ENCODE measurements at places on chromosomes 6 and 20.

DNA sequence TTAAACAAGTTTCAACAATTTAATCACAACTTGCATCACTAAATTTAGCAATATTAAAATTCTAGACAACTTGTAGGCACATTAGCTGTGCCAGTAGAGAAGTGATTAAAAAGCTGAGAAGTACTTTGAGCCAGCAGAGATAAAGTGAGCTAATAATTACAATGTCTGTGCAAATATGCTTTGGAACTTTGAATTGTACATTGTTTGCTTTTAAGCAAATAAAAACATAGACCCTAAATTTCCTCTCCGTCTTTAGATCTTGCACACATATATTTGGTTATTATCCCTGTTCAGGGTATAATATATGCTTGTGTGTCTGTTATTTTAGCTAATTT is 44.2 kb upstream of the DEFB112 start:
- peak; percentile 37 for DNase-seq

GRCh38 chr20:15814360-15814759 is 758.9 kb downstream of the KIF16B start:
- peak; percentile 6 for DNase-seq

GRCh38 chr20:43511879-43512278 is 4.4 kb downstream of the L3MBTL1 start:
- no peak for DNase-seq

- DNase-seq: no peak
Measured at GRCh38 chr20:4297127-4297826, 281.9 kb upstream of the RNF24 start.

DNA sequence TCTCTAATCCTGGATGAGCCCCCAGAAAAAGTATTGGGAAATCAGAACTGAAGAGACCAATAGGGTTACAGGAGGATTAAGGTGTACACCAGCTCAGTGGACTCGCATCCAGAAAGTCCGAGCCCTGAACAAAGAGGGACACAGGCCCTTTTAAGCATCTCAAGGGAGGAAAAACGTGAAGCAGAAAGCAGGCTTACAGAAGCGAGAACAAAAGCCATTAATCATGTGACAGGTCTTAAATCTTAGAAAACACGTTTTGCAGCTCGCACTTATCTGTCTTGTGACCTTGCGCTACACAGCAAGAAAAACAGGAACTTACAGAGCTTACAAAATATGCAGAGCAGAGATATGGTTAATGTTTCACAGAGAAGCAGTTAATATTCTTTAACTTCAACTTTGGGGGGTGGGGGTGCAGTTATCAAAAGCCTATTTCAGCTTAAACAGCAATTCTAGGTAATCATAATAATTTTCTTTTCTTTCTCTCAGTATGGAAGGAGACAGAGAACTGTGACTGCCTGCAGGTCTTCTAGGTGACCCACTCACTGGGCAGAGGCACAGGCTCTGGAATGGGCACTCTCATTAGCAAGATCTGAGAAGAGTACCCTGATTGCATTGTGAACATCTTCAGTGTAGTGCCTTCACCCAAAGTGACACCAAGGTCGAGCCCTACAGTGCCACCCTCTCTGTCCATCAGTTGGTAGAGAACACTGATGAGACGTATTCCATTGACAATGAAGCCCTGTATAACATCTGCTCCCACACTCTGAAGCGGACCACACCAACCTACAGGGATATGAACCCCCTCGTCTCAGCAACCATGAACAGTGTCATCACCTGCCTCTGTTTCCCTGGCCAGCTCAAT is 65.0 kb upstream of the MOCS1 start:
- DNase-seq: no peak

GRCh38 chr20:33664762-33665144 is 2.0 kb upstream of the ACTL10 start:
- DNase-seq: peak; percentile 69

- DNase-seq: no peak
Measured at GRCh38 chr6:113405326-113406047, 451.7 kb upstream of the MARCKS start.

GRCh38 chr6:107667790-107668189 is 156.3 kb downstream of the SCML4 start:
- DNase-seq: no peak

- no peak for DNase-seq
Measured at GRCh38 chr6:332671-333070, 40.4 kb downstream of the DUSP22 start.

DNA sequence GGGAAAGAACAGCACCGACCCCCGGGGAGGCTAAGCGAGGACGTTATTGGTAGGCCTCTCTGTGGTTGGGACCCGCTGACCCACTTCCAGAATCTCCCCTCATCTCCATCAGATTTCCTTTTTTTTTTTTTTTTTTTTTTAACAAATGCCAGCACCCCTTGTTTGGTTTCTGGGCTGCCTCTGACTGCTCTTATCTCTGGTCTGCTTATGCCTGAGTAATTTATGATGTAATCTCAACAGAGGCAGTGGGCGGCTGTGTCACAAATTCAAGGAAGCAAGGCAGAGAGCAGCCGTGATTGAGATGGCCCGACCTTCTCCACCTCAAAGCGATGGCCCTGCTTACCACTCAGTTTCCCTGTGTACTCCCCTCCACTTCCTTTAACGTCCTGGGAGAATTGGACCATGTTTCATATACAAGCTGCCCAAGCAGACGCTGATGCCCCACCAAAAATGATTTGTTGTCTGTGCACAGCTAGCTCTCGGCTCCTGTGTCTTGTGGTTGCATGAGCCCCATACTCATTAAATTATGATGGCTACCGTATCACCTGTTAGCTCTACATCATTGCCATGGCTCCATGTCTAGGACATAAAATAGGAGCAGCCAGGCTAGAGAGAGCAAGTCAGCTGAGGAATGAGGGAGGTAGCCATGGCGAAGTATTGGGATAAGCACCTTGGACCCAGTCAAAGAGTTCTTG is 98.1 kb downstream of the ZNF217 start:
- no peak for DNase-seq

- DNase-seq: peak; percentile 13
Measured at GRCh38 chr6:33144373-33144772, 47.9 kb downstream of the COL11A2 start.

GRCh38 chr6:125790358-125791150 is at the start of gene NCOA7:
Gene NCOA7 (plus strand): TSS chr6:125790960. CDS start chr6:125815355, 24,395 bp downstream.
- peak; percentile 85 for DNase-seq

DNA sequence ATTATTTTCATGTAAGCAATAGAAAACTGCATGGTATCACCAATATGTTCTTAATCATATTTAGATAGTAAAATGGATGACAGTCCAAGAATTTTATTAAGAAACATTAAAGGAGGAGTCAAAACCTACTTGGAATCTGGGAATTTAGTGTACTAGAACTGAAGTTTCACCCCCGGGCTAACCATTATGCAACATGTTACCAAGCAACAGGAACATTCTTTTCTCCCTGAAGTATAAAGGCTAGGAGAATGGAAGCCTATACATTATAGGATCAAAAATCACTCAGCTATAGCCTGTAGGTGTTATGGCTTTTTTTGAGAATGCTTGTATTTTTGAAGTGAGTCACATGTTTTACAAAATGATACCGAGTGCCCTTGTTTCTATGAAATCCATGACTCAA is 538.3 kb downstream of the GRIK2 start:
- DNase-seq: no peak

- no peak for DNase-seq
Measured at GRCh38 chr6:112027942-112028674, 25.8 kb upstream of the CCN6 start.

- DNase-seq: no peak
Measured at GRCh38 chr6:150925976-150926375, 60.5 kb downstream of the MTHFD1L start.

- no peak for DNase-seq
Measured at GRCh38 chr20:57869951-57870315, 160.1 kb upstream of the PMEPA1 start.

DNA sequence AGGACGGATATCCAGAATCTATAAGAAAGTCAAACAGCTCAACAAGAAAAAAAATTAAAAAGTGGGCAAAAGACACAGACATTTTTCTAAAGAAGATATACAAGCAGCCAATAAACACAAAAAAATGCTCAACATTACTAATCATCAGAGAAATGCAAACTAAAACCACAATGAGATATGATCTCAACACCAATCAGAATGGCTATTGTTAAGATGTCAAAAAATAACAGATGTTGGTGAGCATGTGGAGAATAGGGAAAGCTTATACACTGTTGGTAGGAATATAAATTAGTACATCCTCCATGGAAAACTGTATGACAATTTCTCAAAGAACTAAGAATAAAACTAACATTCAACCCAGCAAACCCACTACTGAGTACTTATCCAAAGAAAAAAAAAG is 23.3 kb upstream of the OSTM1 start:
- no peak for DNase-seq

GRCh38 chr6:28737750-28738395 is 185.9 kb downstream of the TRIM27 start:
- no peak for DNase-seq

- DNase-seq: no peak
Measured at GRCh38 chr20:10539818-10540553, 104.9 kb downstream of the SLX4IP start.

GRCh38 chr6:157524735-157525134 is 143.7 kb downstream of the ZDHHC14 start:
- no peak for DNase-seq

- peak; percentile 32 for DNase-seq
Measured at GRCh38 chr6:150566486-150566885, 33.2 kb upstream of the PLEKHG1 start.

GRCh38 chr6:79764747-79765146 is 133.6 kb downstream of the SH3BGRL2 start:
- DNase-seq: no peak

DNA sequence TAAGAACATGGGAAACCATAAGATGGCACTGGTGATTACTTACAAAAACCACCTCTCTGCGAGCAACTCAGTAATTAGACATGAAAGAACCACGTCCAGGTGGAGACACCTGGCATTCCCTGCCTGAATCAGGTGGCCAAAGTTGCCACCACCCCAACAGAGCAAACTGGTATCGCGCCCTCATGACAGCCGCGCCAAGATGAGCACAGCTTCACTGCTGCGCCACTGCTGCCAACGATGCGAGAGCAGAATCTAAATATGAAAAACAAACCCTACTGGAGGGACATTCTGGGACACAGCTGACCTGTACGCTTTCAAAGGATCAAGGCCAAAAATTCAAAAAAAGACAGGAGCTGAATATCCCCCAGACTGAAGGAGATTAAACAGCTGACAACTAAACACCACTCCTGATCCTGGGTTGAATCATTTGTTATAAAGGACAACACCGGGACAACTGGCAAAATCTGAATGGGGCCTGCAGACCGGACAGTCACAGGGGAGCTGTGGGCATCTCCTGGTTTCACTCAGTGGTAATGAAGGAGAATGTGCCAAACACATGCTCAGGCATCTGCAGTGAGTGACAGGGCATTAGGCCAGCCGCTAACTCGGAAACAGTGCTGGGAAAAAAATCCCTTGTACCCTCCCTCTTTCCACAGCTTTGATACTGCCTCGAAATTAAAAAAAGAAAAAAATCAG is 17.4 kb downstream of the CST7 start:
- no peak for DNase-seq

DNA sequence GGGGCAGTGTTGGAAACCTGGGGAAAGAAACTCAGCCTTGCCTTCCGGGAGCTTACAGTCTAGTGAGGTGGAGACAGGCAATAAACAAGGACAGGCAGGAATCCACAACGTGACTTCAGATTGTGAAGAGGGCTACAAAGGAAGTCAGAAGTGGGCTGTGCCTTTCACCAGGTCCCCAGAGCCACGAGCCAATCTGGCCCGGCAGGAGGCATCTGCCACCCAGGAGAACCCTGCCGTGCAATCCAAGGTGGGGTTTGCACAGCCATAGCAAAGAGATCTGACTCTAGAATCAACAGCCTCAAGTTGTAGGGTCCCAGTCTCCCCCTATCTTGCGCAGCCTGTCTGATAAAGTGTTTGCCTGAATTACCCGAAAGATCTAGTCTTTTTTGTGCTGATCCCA is 5.5 kb downstream of the SLC32A1 start:
- no peak for DNase-seq

DNA sequence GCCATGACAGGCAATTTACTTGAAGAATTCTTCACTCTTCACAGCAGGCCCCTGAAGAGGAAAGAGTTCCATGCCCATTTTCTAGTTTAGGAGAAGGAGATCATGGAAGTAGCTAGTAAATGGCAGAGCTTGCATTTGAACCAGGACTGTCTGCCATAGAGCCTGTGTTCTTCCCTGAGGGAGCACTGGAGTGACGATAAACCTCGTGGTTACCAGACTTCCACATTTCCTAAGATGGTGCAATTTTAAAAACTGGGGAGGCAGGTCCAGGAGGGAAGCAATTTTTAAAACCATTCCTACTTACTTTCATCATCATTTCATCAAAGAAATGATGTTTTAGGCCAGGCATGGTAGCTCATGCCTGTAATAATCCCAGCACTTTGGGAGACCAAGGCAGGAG is 36.8 kb downstream of the STK35 start:
- no peak for DNase-seq

DNA sequence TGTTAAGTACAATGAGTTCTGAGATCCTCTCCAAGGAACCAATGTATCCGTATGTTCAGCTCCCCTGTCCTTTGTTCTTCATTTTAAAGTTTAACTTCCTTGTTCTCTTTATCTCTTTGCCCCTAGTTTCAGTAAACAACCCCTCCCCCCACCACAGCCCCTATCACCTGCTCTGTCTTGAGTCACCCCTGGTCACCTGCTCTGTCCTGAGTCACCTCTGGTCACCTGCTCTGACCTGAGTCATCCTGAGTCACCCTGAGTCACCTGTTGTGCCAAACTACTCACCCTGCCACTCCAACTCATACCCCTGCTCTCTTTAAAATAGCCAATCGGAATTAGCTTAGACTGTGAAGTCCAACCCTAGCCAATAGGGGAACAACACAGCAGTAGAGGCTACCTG is 288.7 kb upstream of the CDYL start:
- DNase-seq: peak; percentile 93

DNA sequence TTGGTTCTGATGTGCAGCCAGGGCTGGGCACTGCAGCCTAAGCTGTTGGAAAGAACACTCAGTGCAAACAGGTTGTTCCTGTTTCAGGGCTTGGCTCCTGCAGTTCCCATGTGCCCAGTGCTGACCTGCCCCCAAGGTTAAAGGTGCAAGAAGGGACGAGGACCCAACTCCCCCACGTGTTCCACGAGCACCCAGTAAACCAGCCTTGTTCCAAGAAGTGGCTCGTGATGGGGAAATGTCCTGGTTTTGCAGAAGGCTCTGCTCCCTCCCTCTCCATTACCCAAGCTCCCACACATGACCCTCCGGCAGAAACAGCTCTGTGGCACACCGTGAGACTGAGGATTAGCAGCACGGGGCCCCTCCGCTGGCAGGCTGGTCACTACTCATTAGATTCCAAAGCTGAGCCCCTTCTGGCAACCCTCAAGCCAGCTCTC is 9.4 kb downstream of the ACSS1 start:
- DNase-seq: no peak
